ENCODE measurements at places on chromosomes 1 and 21. TPM values are rescaled to one million over a fixed set of nuclear protein-coding genes. Genes with fewer than 3 reads are reported as not detected.

- DNase-seq, result no peak
These were observed 39.2 kb upstream of the LRRC8D start for GRCh38 chr1:89781494-89782126.

DNA sequence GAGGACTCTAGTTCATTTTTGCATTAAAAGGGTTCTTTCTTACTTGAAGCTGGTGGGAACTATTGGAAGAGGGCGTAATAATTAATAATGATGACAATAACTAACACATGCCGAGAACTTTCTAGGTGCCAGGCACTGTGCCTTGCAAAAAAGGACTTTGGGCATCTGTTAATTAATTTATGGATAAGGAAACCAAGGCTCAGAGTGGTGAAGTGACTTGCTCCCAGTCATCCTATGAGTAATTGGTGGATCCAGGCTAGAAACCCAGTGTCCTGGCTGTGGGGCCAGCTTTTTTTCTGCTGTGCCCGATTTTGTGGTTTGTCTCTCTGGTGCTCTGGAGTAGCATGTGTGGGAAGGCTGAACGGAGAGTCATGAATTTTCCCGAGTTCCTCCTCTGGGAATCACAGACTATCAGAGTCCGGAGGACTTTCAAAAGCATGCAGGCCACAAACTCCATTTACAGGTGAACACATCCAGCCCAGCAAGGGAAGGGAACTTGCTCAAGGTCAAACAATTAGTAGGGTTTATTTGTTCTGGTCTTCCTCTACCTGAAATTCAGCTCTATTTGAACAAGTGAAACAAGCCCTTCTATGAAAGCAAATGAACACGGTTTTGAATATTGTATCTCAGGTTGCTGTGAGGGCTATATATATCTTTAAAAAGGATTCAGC is 23.4 kb downstream of the ROR1 start:
- DNase-seq, result no peak

GRCh38 chr1:13703128-13703513 is 3.1 kb downstream of the PRDM2 start:
- DNase-seq, result no peak

DNA sequence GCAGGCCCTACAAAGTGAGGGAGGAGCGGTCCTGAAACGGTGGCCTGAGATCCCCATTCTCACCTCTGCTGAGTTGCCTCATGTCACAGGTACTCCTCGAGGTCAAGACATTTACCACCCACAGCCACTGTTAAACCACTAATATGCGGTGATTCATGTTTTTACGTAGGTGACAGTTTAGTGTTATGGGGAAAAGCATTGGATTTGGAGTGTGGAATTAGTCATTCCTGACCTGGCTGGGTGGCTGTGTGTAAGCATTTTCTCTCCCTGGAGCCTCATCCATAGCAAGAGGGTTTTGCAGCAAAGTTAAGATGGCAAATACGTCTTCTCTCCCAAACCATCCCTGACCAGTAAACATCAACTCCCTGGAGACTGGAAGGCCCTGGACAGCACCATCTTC is 57.8 kb upstream of the KCNJ6 start:
- DNase-seq, result no peak

DNA sequence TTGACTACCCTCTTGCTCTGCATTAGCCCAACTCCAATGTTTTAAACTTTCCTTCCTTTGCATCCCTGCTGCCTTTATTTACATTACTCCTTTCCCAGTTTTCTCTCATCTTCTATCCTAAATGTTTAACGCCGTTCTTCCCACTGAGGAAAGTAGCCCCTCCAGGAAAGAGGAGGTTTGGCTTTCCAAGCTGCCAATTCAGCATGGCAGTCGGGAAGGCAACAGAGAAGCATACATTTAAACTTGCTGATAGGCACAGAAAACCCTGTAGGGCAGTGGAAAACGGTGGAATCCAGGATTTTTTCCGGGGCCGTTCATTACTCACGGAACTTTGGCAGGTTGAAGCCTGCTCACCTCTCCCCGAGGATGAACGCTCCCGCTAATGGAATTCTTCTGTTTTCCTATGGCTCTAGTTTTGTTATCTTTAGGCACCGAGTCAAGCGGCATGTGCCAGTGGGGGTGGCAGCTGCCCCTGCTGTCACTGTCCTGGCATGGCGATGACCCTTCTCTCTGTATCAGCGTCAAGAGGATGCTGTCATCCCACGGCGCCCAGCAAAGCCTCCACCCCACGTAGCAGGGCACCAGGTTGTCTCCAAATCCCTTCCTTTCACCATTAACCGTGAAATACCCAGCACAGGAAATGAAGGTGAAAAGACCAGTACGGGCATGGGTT is 48.3 kb downstream of the ZBTB18 start:
- no peak for DNase-seq

- no peak for DNase-seq
These were observed 6.9 kb downstream of the TNFRSF1B start for GRCh38 chr1:12173631-12174121.

DNA sequence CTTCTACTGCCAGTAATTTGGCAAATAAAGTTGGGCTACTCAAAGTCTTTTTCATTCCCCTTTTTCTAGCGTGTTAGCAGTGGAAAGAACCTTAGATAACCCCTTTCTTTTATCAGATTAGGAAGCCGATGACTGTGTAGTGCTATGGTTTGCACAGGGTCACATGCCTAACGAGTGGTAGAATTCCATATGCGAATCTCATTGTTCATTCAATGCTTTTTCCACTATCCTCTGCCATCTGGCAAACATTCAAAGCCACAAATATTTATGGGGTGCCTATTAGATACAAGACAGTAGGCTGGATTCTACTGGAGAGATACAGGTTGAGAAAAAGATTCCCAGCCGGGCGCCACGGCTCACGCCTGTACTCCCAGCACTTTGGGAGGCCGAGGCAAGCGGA is 14.9 kb upstream of the IER5 start:
- DNase-seq, result peak; percentile 49

DNA sequence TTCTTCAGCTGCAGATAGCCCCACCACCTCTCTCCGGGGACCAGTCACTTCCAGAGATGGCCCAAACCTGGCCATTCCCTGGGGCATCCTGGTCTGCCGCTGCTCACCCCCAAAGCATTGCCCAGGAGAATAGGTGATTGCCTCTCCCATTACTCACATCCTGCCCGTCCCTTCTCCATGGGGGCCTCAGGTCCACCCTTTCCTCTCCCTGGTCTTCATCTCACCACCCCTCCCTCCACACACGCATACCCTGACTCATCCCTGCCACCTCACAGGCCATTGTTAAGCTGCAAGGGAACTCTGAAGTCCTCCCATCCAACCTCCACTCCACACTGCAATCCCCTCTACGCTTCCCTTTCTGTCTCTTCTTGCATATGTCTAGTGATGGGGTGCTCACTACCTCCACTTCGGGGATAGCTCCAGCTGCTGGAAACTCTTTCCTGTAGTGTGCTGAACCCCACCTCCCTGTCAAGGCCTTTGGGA is at the start of gene PLEKHG5:
Gene PLEKHG5, minus strand, starts transcription at position 188 of the 483 bp plus-strand sequence. CDS start 14,096 bp downstream, outside the sequence.
- DNase-seq, result no peak

DNA sequence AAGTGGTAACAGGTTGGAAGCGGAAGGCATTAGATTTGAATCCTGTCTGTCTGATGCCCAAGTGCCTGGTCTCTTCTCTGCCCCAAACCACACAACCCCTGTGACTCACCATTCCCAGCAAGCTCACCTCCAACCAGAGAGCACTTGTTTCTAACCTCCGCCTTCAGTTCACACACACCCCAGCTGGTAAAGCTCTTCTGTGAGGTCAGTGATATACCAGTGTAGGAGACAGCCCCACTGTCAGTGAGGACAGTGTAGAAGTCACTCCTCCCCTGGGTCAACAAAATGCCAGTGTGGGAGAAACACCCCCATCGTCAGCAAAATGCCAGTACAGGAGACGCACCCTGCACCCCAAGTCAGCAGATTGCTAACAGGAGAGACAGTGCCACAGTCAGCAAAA is 2.6 kb downstream of the RIMS3 start:
- DNase-seq, result no peak

- DNase-seq, result no peak
These were observed 100.5 kb downstream of the GIPC2 start for GRCh38 chr1:78146205-78146771.

GRCh38 chr21:31213787-31214186 is 130.3 kb downstream of the TIAM1 start:
- DNase-seq, result no peak

GRCh38 chr1:203316626-203317093 is 11.3 kb downstream of the BTG2 start:
- DNase-seq, result peak; percentile 84

DNA sequence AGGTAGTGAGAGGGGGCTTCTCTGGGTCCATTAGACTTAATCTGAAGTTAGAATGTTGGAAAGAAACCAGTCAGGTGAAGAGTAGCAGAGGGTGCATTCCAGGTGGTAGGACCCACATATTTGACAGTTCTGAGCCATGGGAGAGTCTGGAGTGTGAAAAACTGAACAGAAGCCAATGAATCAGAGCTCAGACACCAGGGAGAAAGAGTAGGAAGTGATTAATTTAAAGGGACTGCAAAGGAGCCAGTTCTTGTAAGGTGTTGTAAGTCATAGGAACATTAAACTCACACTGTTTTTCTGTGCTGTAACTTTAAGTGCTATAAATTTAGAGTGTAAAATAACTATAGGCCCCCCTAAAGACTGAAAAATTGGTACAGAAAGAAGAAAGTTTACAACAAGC is 5.9 kb upstream of the DHX9 start:
- no peak for DNase-seq

The GPR161 gene
- 0.29 TPM for total RNA-seq

DNA sequence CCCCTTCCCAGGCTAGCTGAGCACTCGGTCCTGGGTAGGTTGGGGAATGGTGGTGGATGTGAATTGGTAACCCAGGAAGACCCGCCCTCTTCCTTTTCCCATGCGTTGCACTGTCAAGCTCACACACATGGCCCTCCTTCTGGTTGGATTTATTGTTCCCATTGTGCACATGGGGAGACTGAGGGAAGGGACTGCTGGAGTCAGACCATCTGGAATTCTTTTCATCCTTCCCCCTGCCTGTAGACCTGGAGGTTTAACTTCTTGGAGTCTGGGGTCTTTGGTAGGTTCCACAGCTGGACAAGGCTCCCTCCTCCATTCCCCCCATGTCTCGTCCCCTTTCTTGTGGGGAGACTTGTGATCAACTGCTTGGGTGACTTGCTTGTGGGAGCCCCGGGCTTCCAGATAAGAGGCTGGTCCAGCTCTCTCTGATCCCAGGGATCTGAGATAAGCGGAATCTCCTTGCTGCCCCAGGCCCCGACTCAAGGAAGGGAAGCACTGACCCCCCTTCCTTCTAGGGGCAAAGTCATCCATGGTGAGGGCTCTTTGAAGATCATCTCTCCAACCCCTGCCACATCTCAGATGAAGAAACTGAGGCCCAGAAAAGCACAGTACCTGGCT is 55.7 kb upstream of the SYNC start:
- no peak for DNase-seq
